ENCODE measurements at places on chromosomes 12 and 14.

GRCh38 chr12:16719713-16720416 is 113.9 kb upstream of the LMO3 start:
- no peak for DNase-seq

DNA sequence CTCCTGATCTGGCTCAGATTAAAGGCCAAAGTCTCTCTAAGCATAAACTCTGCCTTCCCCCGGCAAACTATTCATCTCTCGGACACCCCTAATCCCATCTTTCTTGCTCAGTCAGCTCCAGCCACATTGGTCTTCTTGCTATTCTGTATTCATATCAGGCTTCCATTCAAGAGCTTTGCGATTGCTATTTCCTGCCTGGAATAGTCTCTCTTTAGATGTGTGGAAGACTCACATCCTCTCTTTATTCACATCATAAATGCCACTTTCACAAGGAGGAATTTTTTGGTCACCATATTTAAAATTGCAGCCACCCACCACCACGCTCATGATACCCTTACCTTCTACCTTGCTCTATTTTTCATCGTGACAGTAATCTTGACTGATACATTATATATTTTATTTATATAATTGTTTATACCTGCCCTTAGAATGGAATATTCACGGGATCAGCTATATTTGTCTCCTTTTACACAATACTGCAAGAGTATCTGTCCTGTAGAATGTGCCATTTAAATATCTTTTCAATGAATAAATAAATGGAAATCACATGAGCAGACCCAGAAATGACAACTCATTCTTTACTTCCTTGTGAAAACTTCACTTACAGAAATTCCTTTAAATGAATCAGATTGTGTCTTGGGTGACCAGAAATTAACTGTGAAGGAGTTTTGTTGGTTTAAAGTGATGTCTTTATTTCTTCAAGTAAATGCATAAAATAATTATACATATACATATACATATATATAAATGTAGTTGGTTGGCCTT is 780.6 kb upstream of the FLRT2 start:
- DNase-seq = no peak

DNA sequence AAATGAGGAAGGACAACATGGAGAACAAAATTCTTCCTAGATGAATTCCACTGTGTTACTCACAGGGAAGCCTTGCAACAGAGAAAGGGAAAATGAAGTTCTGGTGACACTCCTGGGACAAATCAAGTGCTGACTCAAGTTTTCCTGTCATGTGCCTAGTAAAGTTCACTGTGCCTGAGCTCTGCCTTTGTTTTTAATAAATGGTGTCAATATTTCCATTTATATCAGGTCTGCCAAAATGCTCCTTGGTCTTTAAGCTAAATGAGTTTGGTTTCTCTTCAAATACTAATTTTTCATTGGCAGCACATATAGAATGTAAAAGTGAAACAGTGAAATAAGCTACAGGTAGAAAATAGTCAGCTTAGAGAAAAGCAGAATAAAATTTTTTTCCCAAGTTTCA is 33.0 kb downstream of the HIGD1C start:
- no peak for DNase-seq

DNA sequence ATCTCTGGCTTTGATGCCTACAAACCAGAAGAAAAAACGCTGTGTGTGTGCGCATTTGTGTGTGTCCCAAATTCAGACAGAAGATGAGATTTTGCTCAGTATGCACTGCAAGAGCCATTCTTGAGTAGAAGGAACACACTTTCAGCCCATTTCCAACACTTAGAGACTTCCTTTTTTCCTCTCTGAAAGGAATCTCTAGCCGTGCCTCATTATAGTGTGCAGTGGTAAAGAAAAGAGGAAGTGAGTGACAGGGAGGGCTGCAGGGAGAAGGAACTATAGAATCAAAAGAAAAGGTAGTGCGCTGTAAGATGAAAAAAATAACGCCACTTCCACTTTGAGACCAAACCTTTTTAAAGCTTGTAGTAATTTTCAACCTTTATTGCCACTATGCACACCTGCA is 1400.9 kb upstream of the FLRT2 start:
- DNase-seq = no peak

Measured in CD4-positive, alpha-beta T cell treated with Interleukin-10 for 1 hour (primary cell).